ENCODE measurements at places on chromosomes 7 and 10.

GRCh38 chr10:70162892-70163201 lies 7.5 kb downstream of the SAR1A start:
- DNase-seq, result no peak
- no peaks in the 10 kb centered on the region for H3K36me3 ChIP-seq
- H3K27me3 ChIP-seq, result no peaks in the 10 kb centered on the region
- H3K27ac ChIP-seq, result no peak overlapping the region
- H3K4me3 ChIP-seq, result no peak overlapping the region

DNA sequence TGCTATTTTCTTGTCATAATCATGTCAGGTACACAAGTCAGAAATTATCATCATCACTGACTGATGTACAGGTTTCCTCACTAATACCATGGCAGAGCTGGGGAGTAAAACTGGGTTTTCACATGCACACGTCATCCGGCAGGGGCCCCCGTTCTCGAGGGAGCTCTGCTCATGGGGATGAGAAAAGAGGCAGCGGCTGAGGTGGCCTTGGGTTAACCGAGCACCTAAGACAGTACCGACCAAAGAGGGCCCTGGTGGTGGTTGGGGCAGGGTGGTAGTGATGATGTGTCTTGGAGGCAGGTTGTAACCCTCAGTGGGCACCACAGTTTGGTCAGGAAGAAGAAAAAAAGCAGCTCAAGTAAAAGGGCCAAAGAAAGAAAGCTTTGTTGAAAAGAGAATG lies 12.1 kb upstream of the TRPV6 start:
- H3K4me1 ChIP-seq, result peaks cover 3% of the 10 kb centered on the region
- no peaks in the 10 kb centered on the region for H3K36me3 ChIP-seq
- no peak overlapping the region for H3K27ac ChIP-seq
- H3K27me3 ChIP-seq, result no peaks in the 10 kb centered on the region
- DNase-seq, result no peak
- H3K4me3 ChIP-seq, result no peak overlapping the region

DNA sequence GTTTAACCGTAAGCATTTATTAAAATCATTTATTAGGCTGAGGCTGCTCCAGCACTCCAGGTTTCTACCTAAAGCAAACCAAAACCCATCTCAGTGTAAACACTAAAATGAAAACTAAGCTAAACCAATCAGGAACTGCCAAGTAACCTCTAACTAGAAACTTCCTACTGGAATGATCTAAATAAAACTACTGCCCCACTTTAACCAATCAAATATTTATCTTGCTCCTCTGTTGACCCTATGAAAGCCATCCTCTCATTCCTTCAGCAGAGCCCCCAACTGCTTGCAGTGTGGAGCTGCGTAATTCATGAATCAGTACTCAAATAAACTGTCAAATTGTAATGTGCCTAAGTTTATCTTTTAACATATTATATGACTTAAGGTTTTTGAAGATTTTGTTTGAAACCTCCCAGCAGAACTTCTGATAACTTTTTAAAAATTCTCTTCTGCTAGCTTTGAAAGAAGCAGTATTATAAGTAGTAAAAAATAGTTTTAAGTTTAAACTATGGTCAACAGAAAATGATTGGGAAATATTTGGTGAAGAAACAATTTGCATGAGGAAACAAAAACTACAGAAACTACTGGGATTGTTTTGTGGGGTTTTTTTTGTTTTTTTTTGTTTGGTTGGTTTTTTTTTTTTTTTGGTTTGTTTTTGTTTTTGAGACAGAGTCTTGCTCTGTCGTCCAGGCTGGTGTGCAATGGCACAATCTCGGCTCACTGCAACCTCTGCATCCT lies 47.4 kb downstream of the GPR37 start:
- no peak for DNase-seq
- no peak overlapping the region for H3K4me3 ChIP-seq
- H3K36me3 ChIP-seq, result no peaks in the 10 kb centered on the region
- no peaks in the 10 kb centered on the region for H3K4me1 ChIP-seq

- no peak for DNase-seq
- H3K27me3 ChIP-seq, result no peaks in the 10 kb centered on the region
- H3K4me3 ChIP-seq, result no peak overlapping the region
- no peak overlapping the region for H3K27ac ChIP-seq
Observed at GRCh38 chr7:132491391-132491945, 84.8 kb downstream of the PLXNA4 start.

DNA sequence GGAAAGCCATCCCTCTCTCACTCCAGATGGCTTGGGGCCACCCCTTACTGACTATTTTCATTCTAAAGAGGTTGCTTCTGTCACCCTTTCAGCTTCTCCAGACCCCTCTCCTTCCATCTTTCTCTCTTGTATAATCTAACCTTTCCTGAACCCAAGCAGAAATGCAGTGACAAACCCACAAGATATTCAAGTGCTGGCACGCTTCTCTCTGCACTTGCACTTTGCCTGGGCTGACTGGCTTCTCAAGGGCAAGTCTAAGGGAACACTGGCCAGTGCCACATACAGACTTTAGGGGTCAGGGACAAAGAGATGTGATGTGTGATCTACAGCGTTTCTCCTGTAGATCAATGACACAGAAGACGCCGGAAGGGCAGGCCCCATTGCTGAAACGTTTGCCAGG lies 150.4 kb upstream of the LANCL2 start:
- DNase-seq, result no peak
- no peaks in the 10 kb centered on the region for H3K4me1 ChIP-seq
- no peak overlapping the region for H3K27ac ChIP-seq

- H3K36me3 ChIP-seq, result no peaks in the 10 kb centered on the region
- no peak for DNase-seq
- no peaks in the 10 kb centered on the region for H3K4me1 ChIP-seq
Observed at GRCh38 chr7:36896418-36896817, 172.1 kb upstream of the AOAH start.

DNA sequence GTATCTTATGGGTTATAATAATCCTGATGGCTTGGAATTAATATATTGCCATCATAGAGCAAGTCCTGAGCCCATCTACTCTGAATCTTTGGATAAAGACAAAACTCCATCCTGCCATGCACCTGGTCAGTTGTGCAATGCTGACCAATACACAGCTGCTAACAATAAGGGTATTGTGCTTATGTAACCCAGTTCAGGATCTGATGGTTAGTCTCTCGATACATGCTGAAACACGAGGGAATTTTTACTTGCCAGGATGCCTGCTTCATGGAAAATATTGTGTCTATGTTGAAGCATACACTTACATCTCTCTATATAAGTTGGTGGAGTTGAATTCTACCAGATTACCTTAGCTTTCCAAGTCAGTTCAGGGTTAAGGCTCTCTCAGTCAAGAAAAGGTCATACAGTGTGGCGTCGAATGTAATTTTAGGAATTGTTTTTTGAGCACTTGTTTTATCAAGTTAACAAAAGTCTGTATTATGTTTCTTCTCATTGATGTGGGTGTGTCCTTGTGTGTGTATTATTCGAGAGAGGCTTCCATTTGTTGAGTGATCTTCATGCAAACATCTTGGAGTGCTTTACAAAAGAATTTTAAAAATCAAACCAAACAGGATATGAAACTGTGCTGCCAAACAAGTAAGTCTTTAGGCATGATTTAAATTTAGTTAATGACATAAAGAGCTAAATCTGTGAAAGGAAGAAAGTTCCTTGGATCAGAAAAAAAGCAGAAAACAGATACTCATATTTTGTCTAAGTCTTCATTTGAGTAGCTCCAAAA lies 449.1 kb downstream of the SUGCT start:
- H3K4me3 ChIP-seq, result no peak overlapping the region
- H3K4me1 ChIP-seq, result no peaks in the 10 kb centered on the region
- H3K27me3 ChIP-seq, result no peaks in the 10 kb centered on the region

DNA sequence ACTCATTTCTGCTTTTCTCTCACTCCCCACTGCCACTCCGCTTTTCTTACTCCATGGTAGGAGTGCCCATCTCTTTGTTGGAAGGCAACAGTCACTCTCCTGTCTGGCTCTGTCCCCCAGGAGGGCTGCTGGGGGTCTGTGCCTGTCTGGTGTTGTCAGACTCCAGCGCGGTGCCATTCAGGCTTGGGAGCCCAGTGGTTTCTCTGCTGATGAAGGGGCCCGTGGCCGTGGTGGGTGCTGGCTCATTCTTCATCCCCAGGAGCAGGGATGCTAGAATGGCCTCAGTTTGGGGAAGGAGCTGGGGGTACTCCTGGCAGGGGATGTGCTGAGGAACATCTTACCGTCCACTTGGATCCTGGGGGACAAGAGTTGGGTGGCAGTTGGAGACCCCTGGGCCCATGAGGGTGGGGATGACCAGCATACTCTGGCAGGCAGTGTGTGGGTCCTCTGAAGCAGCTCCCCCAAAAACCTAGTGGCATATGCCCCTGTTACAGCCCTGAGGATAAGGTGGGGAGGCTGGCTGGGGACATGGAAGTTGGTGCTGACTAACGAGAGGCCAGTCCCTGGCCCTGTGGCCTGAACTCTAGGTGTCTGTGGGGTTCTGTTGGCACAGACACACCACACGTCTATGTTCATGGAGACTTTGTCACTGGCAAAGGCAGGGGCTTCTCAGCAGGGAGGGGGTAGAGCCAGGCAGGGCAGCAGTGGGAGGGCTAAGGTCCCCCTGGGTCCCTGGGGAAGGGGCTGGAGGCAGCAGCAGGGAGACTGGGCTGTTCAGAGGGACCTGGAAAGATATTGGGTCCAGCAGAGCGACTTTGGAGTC lies 102.8 kb upstream of the RET start:
- H3K36me3 ChIP-seq, result no peaks in the 10 kb centered on the region
- no peaks in the 10 kb centered on the region for H3K4me1 ChIP-seq
- DNase-seq, result no peak
- H3K27ac ChIP-seq, result no peak overlapping the region
- no peaks in the 10 kb centered on the region for H3K27me3 ChIP-seq

DNA sequence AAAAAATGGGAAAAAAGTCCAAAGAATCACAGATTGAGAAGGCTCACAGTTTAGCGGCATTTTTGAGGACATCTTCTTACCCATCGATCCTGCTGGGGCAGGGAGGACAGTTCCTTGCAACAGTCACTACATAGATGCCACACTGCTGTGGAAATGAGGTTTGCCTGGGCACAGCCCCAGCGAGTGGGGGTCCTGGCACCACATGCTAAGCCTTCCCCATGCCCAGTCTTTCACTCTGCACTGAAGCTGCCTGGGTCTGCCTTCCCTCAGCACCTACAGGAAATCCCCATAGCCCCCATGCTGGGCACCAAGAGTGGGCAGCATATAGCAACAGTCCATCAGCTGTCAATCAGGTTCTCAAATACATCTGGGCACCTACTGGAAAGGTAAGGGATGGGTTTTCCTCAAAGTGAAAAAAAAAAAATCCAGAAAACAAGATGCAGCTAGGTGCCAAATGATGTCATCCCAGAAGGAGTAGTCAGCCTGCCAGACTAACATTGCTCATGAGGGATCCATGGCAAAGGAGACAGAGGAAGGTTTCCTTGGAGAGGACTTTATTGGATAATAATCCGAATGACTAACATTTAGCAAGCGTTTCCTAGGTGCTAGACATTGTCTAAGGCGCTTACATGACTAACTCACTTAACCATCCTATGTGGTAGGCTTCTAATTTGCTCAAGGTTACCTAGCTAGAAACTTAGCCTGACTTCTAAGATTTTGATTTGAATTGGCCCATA lies 125.7 kb upstream of the CXCL12 start:
- no peak overlapping the region for H3K27ac ChIP-seq
- no peak overlapping the region for H3K4me3 ChIP-seq
- no peak for DNase-seq
- no peaks in the 10 kb centered on the region for H3K27me3 ChIP-seq
- H3K36me3 ChIP-seq, result no peaks in the 10 kb centered on the region

DNA sequence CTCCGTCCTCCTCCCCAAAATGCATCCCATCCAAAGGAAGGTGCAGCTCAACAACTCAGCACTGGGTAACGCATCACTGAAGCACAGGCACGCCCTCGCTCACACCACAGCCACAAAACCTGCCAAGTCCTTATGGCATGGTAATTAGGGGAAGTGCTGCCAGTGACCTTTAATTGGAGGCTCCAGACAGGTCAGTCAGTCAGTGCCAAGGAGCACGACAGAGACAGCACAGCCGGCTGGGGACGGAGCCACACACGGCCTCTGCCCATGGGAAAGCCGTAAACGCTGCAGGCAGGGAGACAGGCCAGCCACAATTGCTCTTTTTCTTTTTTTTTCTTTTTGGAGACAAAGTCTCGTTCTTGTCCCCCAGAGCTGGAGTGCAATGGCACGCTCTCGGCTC lies 146.5 kb downstream of the MAD1L1 start:
- no peak overlapping the region for H3K4me3 ChIP-seq
- no peaks in the 10 kb centered on the region for H3K27me3 ChIP-seq
- H3K27ac ChIP-seq, result no peak overlapping the region
- no peak for DNase-seq
- H3K4me1 ChIP-seq, result no peaks in the 10 kb centered on the region

GRCh38 chr7:134639061-134639460 lies 7.6 kb upstream of the BPGM start:
- H3K27ac ChIP-seq, result no peak overlapping the region
- no peak for DNase-seq
- no peaks in the 10 kb centered on the region for H3K27me3 ChIP-seq
- no peak overlapping the region for H3K4me3 ChIP-seq

GRCh38 chr10:108639010-108639409 lies 1284.3 kb downstream of the XPNPEP1 start:
- H3K4me1 ChIP-seq, result no peaks in the 10 kb centered on the region
- no peak overlapping the region for H3K4me3 ChIP-seq
- DNase-seq, result no peak

Measured in mesendoderm (in vitro differentiated cells).